ENCODE measurements at places on chromosomes 12 and 14.

DNA sequence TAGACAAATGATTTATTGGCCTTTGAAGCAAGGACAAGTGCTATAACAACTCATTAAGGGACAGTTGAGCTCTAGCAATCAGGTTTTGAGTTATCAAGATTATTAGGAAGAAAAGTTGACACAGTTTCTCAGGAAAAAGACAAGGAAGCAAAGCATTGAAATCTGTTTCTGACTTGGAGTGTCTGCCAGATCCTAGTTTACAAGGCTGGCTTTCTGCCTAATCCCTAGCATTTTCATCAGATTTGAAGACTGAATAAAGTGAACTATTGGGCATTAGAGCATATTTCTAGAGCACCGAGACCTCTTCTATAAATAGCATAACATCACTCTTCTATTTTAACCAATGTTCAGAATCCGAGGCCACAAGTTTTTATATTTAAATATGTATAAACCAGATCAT, 7.0 kb downstream of the SYT1 start:
- DNase-seq, result no peak

GRCh38 chr14:84225268-84225667, 1304.7 kb upstream of the FLRT2 start:
- DNase-seq, result no peak

DNA sequence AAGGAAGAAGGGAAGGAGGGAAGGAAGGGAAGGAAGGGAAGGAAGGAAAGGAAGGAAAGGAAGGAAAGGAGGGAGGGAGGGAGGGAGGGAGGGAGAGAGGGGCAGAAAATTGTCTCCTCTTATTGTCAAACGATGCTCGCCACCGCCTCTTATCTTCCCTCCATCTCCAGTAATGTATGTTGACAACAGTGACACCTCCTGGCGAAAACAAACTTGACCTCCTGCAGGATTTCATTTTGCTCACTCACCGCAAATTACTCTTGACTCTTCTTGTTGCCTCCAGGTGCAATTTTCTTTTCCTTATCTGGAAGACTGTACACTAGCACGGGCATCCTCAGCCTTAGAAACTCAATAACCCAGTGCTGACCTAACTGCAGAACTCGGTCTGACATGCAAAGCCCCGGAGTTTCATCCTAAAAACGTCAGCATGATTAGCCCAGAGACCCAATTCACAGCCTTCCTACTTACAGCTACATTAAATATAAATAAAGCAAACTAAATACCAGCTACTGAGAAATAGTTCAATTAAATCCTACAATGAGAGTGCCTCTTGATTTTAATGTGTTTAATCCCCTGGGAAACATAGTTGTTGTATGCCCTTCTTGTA, 512.4 kb upstream of the TMPO start:
- DNase-seq, result peak; percentile 18

DNA sequence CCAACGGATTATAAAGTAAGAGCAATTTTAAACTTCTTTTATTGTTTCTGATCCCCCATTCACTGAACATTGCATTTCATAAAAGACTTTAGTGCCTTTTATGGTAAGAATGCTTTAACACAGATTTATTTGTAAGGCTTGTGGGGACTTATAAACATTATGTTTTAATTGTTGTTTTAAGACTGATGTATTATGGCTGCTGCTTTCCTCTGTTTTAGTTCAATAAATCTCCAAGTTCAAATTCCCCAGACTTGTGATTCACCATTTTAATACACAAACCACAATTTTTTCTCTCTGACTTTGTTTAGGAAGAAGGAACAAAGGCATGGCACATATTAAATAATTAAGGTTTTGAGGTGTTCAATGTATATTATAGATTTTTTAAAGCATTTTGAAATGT, 753.3 kb downstream of the SLC6A15 start:
- DNase-seq, result no peak

GRCh38 chr12:42946871-42947381, 357.4 kb upstream of the PRICKLE1 start:
- no peak for DNase-seq

- no peak for DNase-seq
These were observed 882.3 kb downstream of the LRFN5 start for GRCh38 chr14:42488965-42489364.

DNA sequence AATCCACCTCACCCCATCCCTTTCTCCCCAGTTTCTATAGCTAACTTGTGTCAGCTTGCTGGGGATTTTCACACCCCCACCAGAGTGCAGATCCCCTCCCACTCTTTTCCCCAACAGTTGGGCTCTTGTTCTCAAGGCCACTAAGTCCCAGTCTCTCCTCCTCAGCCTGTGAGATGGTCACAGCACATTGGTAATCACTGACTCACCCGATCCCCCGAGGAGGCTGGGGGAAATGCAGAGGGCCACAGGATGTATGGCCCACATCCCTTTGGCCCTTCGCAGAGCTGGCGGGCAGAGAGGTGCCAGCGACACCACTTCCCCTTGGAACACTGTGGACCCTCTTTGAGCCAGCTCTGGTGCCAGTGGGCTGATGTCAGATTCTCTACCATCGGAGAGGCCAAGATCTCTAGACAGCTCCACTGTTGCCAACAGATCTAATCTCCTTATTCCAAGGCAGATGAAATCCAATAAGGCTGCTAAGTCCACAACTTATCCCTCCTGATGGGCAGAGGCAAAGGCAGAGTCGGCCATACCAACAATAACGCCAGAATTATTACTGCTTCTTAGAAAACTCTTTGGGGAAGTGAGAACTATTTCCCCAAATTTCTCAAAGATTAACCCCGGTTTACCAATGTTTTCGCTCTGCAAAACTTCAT, 1.6 kb downstream of the FMNL3 start:
- no peak for DNase-seq

GRCh38 chr14:77208291-77208978, 26.8 kb downstream of the TMEM63C start:
- peak; percentile 59 for DNase-seq

- DNase-seq, result no peak
These were observed 22.2 kb upstream of the EDDM3A start for GRCh38 chr14:20723488-20723887.

DNA sequence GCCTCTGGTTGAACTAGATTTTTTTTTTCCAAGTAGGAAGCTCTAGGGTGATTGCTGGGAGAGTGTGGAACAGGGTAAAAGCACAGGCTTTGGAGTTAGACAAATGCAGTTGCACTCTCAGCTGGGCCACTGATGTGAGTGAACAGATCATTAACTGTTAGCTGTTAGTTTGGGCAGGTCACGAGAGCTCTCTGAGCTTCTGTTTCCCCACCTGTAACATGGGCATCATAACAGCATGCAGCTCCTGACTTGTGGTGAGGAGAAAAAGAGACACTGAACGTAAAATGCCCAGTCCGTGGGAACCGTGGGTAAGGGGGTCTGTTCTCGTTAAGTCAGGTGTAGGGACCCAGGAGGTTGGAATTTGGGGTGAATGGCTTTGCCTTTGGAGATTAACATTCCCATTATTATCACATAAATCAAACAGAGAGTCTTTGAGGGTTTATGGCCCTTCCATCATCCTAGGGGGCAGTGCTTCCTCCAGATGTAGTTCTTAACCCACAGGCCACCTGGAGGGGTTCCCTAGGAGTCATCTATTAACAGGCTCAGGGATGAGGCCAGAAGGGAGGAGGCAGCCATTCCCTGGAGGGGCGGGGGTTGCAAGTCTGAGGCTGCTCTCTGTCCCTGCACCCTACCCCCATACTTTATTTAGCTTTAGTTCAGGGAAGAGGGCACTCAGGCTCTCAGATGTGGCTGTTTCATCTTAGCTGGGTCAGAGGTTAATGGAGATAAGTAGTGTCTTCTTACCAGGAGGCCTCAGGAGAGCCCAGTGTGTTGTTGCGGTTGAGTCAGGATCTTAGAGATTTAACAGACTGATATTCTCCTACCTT, 135.2 kb downstream of the DACT1 start:
- DNase-seq, result no peak

DNA sequence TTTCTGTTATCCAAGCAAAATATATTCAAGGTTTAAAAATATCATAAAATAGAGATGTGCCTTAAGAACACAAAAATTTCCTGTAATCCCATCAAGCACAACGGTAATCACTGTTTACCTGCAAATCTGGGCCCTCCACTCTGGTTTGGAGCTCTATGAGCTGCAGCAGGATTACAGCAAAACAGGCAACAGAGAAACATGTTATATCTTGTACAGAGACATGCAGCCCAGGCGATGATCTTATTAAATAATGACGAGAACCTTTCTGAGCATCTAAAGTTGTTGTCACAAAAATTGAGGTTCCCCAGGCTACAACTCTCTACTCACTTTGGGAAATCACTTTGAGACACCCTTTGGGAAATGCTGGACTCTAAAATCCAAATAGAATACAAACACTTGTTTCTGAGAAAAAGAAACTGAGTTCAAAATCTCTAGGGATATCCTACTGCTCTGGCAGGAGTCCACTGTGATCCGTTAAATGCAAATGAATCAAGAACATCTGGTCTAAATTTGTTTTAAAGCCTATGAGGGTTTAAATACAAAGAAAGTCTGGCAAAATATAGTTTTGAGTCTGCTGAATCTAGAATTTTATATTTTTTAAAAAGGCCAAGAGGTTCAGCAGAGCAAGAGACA, 36.3 kb downstream of the STON2 start:
- DNase-seq, result no peak

DNA sequence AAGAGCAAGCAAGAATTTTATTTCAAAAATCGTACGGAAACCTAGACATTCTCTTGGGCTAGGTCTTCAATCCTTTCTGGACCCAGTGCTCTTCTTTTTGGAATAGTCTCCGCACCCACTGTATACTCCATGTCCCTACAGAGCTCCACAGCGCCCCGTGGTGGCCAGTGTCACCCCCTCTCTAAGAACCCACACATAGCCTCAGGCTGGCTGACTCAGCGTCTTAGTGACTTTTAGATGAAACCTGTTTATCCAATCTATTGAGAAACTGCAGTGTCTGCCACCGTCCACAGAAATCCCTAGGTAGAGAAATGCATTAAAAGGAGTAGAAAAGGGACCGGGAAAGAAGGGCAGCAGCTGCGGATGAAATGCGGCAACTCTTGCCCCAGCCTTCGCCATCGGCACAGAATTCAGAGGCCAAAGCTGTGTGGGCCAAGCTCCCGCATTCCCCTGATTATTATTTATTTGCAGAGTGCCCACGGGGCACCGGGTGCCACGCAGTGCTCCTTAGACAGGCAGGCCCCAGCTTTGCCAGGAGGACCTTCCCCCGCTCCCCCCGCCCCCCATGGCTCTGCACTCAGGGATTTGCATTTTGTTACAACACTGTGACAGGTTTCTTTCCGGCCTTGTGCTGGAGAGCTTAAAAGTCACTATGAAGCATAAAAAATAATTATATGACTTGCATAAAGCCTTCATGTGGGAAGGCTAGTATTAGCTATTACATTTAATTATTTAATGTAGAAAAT, 170.1 kb upstream of the FKBP4 start:
- DNase-seq, result no peak

GRCh38 chr14:56945291-56945690, 135.0 kb upstream of the OTX2 start:
- DNase-seq, result no peak

DNA sequence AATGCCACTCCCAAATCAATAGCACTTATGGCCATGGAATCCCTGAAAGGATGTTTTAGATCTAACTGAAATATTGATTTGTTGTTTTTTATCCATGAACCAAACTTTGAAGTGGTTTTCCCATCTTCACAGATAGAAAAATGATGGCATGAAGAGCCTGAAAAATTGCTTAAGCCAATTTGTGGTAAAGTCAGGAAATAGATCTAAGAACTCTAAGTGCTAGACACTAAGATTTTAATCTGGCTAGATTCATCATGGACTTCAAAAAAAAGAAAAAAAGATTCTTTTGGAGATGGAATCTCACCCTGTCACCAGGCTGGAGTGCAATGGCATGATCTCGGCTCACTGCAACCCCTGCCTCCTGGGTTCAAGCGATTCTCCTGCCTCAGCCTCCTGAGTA, 45.0 kb upstream of the STRN3 start:
- no peak for DNase-seq

DNA sequence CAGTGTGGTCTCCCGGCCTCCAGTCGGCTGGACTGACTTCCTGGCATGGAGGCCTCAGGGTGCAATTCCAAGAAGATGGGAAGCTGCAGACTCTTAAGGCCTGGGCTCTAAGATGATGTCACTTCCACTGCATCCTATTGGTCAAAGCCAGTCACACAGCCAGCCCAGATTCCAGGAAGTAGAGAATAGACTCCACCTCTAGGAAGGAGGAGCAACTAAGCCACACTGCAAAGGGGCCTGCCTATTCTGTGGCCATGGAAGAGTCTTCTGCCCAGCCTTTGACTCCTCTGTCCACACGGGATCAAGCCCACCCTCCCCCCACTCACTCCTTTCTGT, 103.9 kb upstream of the RFLNA start:
- no peak for DNase-seq

GRCh38 chr14:59294662-59294992, 106.2 kb downstream of the DAAM1 start:
- DNase-seq, result no peak

- DNase-seq, result no peak
These were observed 89.3 kb downstream of the ADAMTS20 start for GRCh38 chr12:43462741-43463140.

GRCh38 chr12:28800129-28800528, 348.9 kb upstream of the FAR2 start:
- DNase-seq, result no peak

GRCh38 chr14:76776428-76777251, 15.4 kb downstream of the VASH1 start:
- DNase-seq, result no peak

GRCh38 chr14:21807975-21808374, 134.4 kb upstream of the OR4E1 start:
- DNase-seq, result no peak

- DNase-seq, result no peak
These were observed 22.8 kb downstream of the PIGH start for GRCh38 chr14:67577181-67577808.

GRCh38 chr12:124640056-124640455, 72.6 kb upstream of the NCOR2 start:
- DNase-seq, result no peak

GRCh38 chr12:74722709-74723108, 185.1 kb downstream of the ATXN7L3B start:
- no peak for DNase-seq

GRCh38 chr12:13233830-13234641, 37.5 kb downstream of the EMP1 start:
- peak; percentile 40 for DNase-seq

- no peak for DNase-seq
These were observed 13.7 kb downstream of the SPX start for GRCh38 chr12:21539797-21540196.

- no peak for DNase-seq
These were observed 13.2 kb downstream of the FMNL3 start for GRCh38 chr12:49693931-49694444.

DNA sequence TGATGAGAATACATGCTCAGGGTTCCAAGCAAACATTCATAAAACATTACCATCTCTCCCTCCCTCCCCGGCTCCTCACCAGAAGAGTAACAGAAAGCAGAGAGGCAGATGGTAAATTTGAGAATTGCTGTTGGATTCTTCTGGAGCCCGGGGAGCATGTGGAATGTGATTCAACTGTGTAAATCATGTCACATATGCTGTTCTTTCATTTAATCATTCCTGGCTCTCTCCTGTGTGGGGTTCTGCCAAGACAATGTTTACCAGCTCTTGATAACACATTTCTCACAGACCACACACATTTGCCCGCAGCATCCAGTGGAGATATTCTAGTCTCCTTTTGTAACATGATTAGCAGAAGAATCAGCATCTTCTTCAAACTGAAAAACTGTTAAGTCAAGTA, 23.4 kb upstream of the NR2C1 start:
- no peak for DNase-seq

Measured in germinal center (tissue), 1 donor.